Kidney (tissue), 22 donors: ENCODE measurements at places on chromosomes 7 and 10. TPM values are rescaled to one million over a fixed set of nuclear protein-coding genes. Genes with fewer than 3 reads are reported as not detected.

KNDC1 gene
- polyA plus RNA-seq: 0.43 TPM

CYP51A1 gene
- polyA plus RNA-seq: 43.0 TPM

SEPHS1 gene
- polyA plus RNA-seq: 48.8 TPM

DDC gene
- 257 TPM for polyA plus RNA-seq

CLCN1 gene
- polyA plus RNA-seq: not detected

GLI3 gene
- polyA plus RNA-seq: 0.92 TPM

EXOSC1 gene
- 40.9 TPM for polyA plus RNA-seq
